ENCODE measurements at places on chromosomes 7 and 10. TPM values are rescaled to one million over a fixed set of nuclear protein-coding genes. Genes with fewer than 3 reads are reported as not detected.

- no peak for DNase-seq
Observed at GRCh38 chr10:106661133-106661766, 503.3 kb downstream of the SORCS1 start.

GRCh38 chr7:106583100-106583499 is 77.9 kb downstream of the CCDC71L start:
- no peak for DNase-seq

DNA sequence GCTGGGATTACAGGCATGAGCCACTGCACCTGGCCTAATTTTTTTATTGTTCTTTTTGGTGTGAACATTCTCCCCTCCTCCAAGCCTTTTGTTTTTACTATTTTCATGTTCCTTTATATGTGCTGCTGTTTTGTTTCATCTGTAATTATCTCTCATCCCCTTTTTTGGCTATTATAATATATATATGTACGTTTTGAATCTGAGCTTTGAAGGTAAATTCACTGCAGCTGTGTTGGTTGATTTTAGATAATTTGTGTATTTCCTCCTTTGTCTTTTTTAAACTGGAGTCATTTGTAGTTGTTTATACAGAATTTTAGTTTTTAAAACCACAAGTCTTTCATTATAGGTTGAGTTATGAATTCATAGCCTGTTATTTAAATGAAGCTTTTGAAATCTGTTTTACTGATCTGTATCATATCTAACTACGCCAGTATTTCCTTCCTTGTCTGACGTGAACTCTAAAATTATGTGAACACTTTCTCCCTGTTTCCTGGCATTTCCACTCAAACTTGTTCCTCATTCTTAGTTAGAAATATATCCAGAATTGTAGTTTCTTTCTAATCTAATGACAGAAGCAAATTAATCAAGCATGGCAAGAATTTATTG is 54.9 kb downstream of the PTEN start:
- no peak for DNase-seq

DNA sequence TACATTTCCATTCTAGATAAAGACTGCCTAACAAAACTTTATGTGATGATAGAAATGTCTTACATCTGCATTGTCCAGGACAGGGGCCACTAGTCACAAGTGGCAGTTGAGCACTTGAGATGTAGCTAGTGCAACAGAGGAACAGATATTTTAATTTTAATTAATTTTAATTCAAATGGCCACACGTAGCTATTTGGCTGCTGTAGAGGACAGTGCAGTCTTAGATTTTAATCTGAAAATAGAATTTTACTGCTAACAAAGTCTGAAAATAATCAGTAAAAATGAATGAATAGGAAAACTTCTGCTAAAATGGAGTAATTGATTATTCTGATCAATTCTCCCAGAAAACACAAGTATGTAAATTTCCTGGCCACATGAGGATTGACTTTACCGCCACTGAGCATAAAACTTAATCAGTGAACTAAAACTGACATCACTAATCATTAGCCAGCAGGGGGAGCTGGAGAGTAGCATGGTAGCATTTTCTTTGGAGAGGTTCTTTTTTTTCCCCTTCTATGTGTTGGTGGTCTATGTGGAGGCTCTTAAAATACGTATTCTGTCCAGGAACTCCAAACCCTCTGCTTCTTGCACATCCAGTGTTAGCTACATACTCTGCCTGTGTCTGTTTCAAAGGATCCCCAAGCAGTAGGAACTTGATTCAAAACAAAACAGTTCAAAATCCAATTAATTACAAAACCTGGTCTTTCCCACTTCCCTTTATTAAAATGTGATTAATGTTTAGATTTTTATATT is 52.1 kb downstream of the TSPAN12 start:
- no peak for DNase-seq

- DNase-seq: no peak
Observed at GRCh38 chr7:113279256-113279655, 160.9 kb upstream of the SMIM30 start.

Gene PON1
- not detected for total RNA-seq

Gene BLNK
- 0.12 TPM for total RNA-seq
